Esophagus muscularis mucosa (tissue), 4 donors: ENCODE measurements at places on chromosomes 2 and 18. TPM values are rescaled to one million over a fixed set of nuclear protein-coding genes. Genes with fewer than 3 reads are reported as not detected.

GRCh38 chr2:186559370-186559769 is 30.5 kb upstream of the ITGAV start:
- no peak for DNase-seq

GRCh38 chr2:56021136-56021474 is 97.5 kb upstream of the EFEMP1 start:
- DNase-seq = no peak

DNA sequence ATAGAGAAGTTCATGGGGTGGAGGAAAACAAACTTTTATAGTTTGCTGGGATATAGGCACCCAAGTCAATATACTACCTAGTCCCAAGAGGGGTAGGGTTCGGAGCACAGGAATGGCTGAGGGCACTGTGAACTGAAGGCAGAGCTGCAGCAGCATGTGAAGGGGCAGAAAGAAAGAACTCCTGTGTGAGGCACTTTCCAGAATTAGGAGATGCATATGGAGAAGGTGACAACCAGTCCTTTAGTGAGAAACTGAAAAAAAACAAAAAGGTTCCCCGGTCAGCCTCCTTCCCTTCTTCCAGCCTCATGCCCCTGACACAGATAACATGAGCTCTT is 429.1 kb downstream of the DSC3 start:
- DNase-seq = no peak

GRCh38 chr2:213224366-213224765 is 59.9 kb upstream of the SPAG16 start:
- DNase-seq = no peak

DNA sequence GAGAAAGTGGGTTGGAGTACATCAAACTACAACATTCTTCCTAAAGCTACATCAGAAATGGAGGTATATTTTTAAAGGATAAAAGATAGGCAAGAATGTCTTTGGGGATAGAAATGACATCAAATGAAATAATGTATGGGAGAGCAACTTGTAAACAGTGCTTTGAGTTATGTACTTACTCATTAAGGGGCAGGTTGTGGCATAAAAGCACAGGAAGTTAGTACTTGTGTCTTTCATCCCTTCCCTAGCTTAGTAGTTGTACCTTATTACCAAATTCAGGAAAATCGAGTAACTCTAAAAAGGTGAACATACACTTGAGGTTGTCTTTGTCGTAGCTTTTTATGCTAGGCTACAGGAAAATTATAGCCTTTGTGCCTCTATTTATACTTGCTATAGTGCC is 28.9 kb downstream of the PPP1CB start:
- no peak for DNase-seq

- no peak for DNase-seq
These were observed 191.9 kb downstream of the LOXHD1 start for GRCh38 chr18:46464926-46465655.

GRCh38 chr2:113012436-113013335 is 7.4 kb downstream of the IL36A start:
- DNase-seq = no peak

DNA sequence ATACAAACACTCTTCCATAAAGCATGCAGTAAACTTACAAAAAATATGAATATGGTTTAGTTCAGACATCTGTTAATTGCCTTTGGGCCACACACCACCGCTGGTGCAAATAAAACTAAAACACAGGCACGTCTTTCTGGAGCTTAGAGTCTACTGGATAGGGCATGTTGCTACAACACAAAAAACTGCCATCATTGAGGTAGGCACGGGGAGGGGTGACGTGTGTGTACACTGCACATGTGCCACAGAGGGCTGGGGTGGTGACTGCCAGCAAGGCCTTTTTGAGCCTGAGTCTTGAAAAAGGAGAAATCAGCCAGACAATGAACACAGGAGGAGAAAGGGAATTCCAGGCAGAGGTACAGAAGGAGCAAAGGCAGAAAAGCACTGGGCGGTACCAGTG is 5.1 kb downstream of the SERPINE2 start:
- no peak for DNase-seq

DNA sequence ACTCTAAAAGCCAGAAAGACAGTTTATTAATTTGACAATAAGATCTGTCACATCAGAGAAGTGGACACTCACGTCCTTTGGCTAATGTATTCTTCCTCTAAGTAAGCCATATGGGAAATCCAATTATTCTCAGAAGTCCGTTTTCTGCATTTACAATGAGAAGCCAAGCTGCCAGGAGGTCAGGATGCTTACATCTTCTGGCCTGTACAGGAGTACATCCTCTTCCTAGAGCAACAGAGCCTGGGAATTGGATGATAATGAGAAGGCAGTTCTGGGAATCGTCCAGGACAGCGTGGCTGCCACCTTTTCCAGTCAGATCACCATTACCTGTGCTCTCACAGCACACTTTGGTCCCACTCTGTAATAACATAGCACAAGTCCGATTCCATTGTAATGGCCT is 5.2 kb downstream of the RAPGEF4 start:
- DNase-seq = no peak

DNA sequence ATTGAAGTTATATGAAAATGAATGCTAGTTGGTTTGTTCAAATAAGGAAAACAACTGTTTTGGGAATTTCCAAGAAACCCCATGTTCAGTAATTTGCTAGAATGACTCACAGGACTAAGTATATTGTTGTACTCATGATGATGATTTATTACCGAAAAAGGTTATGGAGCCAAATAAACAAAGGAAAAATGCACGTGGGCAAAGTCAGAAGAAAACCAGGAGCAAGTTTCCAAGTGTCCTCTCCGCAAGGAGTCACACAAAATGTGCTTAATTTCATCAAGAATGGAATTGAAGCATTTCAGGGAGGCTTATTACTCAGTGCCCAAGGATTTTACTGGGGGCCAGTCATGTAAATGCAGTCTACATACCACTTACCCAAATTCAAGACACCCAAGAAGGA is 1652.4 kb upstream of the TMEFF2 start:
- no peak for DNase-seq

GRCh38 chr2:241739651-241740050 is 5.2 kb downstream of the D2HGDH start:
- DNase-seq = no peak

GRCh38 chr2:179247318-179248023 is 17.2 kb downstream of the SESTD1 start:
- no peak for DNase-seq

- no peak for DNase-seq
These were observed 15.8 kb upstream of the VWC2L start for GRCh38 chr2:214395040-214395439.

DNA sequence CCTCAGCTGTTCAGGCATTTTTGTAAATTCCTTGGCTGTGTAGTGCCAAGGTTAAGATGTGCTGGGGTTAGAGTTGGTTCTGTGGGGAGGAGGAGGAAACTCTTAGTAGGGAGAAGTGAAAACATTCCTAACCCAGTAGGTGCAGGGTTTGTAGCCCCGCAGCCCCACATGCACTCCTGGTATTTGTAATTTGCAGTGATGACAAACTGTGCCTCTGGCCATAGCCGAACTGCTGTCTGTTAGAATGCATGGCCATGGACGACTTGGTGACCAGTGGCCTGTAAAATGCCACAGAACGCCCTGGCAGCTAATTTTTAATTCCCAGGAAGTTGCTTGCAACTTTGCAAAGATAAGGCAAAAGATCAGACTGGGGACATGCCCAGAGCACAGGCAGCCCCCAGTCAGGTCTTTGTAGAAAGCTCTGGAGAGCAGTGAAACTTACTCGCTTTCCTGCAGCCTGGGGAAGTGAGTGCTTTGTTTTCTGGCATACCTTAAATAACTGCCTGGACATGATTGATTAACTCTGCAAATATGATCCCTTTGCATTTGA is 38.4 kb downstream of the LYPD6B start:
- no peak for DNase-seq

B3GNT7 gene
- total RNA-seq = 3.7 TPM

STRADB gene
- total RNA-seq = 15.6 TPM

KLHL14 gene
- 0.50 TPM for total RNA-seq

BMP10 gene
- not detected for total RNA-seq

TRIM54 gene
- total RNA-seq = not detected

ANKRD44 gene
- total RNA-seq = 41.4 TPM

FAM124B gene
- total RNA-seq = 2.3 TPM

CCDC141 gene
- 8.7 TPM for total RNA-seq
